ENCODE measurements at places on chromosomes 2 and 18. TPM values are rescaled to one million over a fixed set of nuclear protein-coding genes. Genes with fewer than 3 reads are reported as not detected.

- DNase-seq: no peak
Measured at GRCh38 chr18:8806798-8807487, 101.6 kb downstream of the MTCL1 start.

Gene RFX8
- total RNA-seq: 0.60 TPM

- no peak for DNase-seq
Measured at GRCh38 chr2:27915191-27915590, 24.7 kb downstream of the BABAM2 start.

DNA sequence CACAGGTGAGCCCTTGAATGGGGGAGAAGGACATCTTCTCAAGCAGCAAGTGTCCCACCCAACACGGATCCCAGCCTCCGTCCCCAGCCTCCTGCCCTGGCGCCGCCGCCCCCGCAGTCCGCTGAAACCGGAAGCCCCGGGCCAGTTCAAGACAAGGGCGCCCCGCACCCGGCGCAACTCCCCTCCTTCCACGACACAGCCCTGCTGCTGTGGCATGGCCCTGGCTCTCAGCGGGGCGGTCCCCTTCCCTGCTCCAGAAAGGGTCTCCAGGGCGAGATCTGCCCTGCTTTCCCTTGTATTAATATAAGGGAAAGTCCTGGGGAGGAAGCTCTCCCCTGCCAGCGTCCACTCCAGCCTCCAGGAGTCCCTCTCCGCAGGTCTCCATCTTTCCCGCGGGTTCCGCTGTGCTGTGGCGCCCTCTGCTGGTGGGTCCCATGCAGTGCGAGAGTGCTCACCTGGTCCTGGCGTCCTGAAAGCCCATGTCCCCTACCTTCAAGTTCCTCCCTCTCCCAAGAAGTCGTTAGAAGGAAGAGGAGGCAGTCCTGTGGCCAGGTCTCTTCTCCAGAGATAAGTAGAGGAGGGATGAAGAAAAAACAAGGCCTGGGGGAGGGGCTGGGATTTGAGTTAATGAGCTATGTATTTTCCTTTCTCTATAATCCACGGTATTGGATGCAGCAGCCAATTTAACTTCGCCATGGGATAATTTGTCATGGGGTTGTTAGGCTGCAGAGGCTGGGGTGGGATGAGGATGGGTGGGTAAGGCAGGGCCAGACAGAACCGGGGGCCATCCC lies 176.0 kb downstream of the SMAD2 start:
- DNase-seq: peak; percentile 57

- DNase-seq: no peak
Measured at GRCh38 chr2:37896319-37896718, 28.8 kb upstream of the RMDN2 start.

- no peak for DNase-seq
Measured at GRCh38 chr18:43589611-43590151, 312.4 kb upstream of the SYT4 start.

GRCh38 chr2:36203366-36203765 lies 152.2 kb upstream of the CRIM1 start:
- no peak for DNase-seq

DNA sequence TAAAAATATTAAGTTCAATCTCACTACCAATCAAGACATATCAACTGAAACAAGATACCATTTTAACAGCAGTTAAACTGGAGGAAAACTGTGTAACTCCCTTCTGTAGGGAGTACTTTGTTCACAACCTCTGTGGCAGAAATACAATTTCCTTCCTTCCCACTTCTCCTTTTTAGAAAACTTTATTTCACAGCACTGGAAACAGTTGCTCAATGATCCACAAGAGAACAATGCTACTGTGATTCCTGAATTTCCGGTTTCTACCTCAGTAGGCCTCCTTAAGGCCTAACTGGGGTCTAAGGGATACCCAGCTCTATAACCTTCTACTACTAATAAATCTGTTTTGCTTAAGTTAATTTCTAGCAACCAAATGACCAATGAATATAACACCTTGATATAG lies 14.1 kb downstream of the TLK1 start:
- DNase-seq: peak; percentile 76

GRCh38 chr2:2646433-2647051 lies 315.5 kb upstream of the MYT1L start:
- no peak for DNase-seq

GRCh38 chr18:12885500-12885899 lies 1.5 kb upstream of the PTPN2 start:
- DNase-seq: no peak

- DNase-seq: no peak
Measured at GRCh38 chr2:172460780-172461201, 33.4 kb downstream of the ITGA6 start.

- no peak for DNase-seq
Measured at GRCh38 chr2:217413193-217413592, 553.3 kb upstream of the TNP1 start.

DNA sequence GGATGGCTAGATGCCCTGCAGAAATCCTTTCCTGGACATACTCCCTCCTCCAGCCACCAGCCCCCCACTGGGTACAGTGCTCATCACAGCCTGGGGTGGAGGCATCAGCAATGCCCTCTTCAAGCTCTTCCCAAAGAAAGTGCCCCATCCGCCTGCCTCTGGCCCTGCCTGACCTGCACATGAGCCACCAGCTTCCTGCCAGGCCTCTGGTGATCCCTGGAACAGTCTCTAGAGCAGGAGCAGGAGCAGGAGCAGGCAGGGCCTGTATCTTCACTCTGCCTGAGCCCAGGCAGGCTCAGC lies 54.1 kb upstream of the CAB39 start:
- DNase-seq: no peak
